LoVo (cell line): ENCODE measurements at places on chromosomes 13 and 19.

- DNase-seq = no peak
Measured at GRCh38 chr13:27194209-27194608, 22.6 kb upstream of the USP12 start.

DNA sequence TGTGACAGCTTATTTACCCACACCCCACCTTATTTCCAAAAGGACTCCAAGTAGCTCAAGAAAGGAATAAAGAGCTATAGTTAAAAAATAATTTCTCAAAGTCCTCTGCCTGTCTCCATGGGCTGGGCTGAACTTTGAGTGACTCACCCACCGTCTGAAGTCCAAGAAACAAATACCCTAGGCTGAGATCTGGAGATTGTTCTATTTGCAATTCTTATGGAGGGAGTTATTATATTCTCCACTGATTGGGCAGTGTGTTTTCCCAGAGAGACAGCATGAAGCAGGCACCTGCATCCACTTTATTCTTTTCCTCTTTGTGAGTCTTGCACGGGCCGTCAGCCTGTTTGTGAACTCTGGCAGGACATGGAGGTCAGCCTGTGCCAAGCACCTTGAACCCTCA is 63.2 kb downstream of the SHISA2 start:
- DNase-seq = no peak

DNA sequence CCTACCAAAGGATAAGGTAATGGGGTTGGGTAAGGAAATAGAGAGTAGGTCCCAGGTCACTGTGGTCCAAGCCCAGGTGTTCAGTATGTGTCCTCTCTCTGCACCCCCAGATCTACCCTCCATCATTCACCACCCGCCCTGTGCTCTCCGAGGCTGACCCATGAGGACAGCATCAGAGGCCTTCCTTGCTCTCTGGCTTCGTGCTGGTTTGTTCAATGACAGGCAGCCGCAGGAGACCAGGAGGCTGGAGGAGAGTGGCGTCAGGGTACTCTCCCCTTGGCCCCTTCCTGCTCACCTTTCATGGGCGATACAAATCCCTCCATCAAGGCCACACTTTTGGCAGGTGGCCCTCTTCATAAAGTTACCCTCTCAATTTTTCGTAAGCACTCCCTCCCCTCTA is 1.7 kb downstream of the TUBA3C start:
- DNase-seq = no peak

GRCh38 chr19:30387311-30388115 is 15.3 kb downstream of the ZNF536 start:
- DNase-seq = no peak

DNA sequence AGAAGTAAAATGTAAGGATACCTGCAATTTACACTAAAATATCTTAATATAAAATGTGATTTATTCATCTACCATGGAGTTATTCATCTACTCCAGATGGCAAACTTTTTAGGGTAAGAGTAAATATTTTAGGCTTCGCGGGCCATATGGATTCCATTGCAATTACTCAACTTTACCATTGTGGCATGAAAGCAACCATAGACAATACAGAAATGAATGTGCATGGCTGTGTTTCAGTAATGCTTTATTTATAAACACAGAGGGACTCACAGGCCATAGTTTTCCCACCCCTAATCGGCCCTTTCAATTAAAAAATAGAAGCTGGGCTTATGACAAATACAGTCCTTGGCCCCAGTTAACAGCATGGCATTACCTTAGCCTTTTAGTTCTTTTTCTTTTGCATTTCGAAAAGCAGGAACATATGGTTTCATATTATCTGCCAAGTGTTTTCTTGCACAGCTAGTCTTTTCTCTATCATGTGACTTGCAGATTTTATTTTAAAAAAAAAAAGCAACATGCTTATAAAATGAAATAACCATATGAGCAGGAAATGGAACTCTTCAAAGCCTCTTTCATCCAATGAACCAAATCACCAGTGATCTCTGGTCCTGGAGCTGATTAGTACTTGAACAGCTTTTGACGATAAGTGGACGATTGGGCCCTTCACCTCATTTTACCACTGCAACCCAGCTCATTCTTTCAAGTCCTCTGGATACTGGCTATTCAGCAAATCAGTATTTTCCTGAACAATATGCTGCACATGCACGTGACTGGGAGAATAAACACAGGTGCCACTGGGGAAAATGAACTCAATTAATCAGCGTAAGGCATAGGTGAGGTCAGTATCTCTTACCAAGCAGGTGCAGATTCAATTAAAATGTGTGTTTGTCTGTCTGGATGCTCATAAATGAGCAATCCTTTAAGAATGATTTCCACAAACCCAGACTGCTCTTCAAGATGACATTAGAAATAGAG is 63.9 kb downstream of the LHFPL6 start:
- DNase-seq = no peak

- DNase-seq = peak; percentile 26
Measured at GRCh38 chr13:40271931-40272775, 394.3 kb downstream of the FOXO1 start.

DNA sequence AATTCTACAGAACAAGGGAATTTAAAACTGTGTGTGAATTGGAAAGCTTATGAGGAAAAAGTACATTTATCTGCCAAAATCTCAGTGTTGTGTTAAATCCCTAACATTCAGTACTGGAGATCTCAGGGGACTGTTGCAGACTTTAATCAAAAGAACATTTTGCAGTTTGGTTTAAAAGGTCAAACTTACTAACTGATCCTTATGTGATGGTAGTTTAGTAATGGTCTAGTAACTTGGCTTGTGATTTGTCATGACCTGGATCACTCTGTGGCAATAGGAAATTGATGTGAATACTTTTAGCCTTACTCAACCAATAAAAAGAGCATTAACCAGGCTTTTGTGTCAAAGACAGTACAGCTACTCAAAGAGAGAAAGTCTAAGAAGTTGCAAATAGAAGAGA is 862.1 kb upstream of the MIR17HG start:
- DNase-seq = peak; percentile 47

- no peak for DNase-seq
Measured at GRCh38 chr19:8571006-8571411, 6.2 kb downstream of the MYO1F start.

- no peak for DNase-seq
Measured at GRCh38 chr13:51380269-51380668, 40.8 kb downstream of the SERPINE3 start.

DNA sequence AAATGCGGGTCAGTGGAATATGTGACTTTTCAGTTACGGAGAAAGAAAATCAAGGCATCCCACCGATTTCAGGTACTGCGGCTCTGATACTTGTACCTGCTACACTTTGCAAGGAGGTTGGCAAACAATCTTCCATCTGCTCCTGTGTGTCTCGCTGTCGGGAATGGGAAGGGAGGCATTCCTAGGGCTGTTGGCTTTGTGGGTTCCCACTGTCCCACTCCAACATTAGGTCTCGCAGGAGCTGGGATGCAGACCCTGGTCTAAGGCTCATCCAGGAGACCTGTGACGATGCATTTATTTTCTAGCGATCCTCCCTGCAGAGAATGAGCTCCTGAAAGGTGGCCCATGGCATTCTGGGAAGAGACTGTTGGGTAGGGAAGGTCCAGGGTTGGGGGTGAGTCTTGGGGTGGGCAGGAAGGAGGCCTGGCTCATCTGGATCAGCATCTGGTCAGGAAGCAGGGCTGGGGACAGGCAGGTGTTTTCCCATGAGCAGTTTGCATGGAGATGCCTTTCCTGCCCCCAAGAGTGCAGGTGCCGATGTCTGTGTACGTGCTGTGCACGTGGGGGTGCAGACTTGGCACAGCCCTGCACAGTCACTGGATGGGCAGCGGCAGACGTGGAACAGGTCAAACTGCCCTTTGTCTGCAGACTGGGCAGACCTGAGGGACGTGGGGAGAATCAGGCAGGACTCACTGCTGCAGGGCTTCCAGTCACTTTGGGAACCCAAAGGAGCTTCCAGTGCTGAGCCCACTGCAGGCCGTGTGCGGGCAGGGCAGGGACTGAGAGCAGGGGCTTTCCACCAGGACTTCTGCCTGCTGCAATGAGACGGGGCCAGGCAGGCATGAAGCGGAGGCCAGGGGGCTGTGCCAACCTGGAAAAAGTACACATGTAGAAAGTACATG is 152.4 kb downstream of the TEX29 start:
- no peak for DNase-seq

GRCh38 chr19:38742906-38743305 is 1.4 kb downstream of the CAPN12 start:
- DNase-seq = no peak

GRCh38 chr13:106443607-106444322 is 91.7 kb downstream of the EFNB2 start:
- DNase-seq = no peak

DNA sequence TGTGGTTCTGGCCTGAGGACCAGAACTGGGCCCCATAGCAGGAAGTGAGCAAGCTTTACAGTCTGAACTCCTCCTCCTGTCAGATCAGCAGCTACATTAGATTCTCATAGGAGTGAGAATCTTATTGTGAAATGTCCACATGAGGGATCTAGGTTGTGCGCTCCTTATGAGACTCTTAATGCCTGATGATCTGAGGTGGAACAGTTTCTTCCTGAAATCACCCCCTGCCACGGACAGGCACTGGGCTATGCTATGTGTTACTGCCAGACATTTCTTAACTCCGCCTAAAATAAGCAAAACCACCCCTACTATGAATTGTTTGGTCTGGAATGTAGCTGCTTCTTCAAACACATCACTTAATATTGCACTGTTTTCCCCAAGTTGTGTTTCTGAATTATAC is 4.6 kb downstream of the FBXL3 start:
- DNase-seq = no peak
